ENCODE measurements at places on chromosomes 11 and 22.

- DNase-seq, result no peak
Observed at GRCh38 chr11:37504060-37504611, 906.1 kb upstream of the RAG2 start.

DNA sequence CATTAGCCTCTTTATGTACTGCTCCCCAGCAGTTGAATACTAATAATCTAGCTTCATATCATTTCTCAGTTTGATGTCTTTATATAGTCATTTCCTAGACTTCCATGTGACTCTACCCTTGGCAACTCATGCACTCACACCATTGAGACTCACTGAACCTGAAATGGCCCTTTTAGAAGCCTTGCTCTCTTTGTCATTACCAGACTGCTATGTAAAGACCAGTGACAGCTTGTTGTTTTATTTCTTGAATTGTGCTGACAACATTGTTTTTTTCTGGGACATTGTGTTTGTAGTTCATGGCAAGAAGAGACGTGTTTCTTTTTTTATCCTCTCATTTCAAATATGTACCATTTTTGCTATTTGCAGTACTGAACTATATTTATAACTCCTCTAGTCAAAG lies 256.5 kb downstream of the CNTN5 start:
- DNase-seq, result no peak

DNA sequence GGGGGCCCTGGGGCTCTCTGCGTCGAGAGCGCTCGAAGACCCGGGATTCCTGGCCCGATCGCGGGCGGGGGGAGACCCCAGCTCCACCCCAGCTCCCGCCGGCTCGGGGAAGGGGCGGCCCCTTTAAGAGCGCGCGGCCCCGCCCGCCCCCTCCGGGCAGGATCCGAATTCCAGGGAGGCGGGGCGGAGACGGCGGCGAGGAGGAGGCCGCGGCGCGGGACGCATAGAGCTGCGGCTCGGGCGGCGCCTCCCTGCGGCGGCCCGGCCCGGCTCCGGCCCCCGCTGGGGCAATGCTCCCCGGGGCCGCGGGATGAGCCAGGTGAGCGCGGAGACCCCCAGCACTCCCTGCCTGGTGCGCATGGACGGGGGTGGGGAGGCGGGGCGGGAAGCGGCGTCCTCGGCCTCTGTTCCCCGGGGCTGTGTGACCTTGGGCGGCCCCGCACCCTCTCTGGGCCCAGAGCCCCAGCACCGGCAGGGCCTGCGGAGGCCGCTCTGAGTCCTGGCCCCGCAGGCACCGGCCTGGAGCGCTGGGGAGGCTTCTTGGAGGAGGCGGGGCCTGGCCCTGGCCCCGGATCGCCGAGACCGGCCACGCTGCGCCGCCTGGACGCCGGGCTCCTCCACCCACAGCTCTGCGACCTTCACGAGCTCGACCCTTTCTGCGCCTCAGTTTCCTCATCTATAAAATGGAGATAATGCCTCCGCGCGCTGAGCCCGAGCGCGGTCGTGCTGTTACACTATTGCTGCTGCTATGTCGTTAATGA lies 565 bp downstream of the GAS2L1 start:
- DNase-seq, result no peak

GRCh38 chr11:123188508-123189165 lies 6.4 kb downstream of the CLMP start:
- DNase-seq, result no peak

GRCh38 chr22:19357270-19358105 lies 66.0 kb upstream of the CLTCL1 start:
- no peak for DNase-seq

GRCh38 chr11:27864091-27864491 lies 163.8 kb upstream of the BDNF start:
- no peak for DNase-seq

- DNase-seq, result no peak
Observed at GRCh38 chr11:102733232-102733875, 8.6 kb upstream of the MMP8 start.

DNA sequence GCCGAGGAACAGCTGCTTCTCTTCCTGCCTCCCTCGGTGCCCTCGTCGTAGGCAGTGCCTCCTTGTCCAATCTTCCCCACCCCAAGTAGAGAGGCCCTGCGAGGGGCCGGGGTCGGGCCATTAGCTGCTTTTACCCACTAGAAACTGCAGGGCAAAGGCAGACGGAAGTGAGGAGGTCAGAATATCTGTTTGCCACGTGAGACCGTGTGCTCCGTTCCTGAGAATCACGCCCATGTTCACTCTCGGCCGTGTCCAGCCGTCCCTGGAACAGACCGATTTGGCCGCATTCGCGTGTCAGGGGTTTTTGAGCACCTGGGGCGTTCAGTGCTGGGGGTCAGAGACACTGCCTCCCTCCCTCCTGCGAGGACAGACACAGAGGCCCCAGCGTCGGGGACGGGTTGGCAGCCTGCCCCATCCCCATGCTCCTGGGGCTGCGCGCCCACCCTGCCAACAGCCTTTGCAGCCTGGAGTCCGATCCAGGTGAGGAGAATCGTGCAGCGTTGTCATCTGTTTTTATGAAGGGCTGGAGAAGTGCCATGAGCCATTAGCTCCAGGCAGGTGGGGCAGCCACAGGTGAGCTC lies 982.2 kb downstream of the BRD1 start:
- DNase-seq, result no peak

- DNase-seq, result no peak
Observed at GRCh38 chr11:130779943-130780342, 136.3 kb downstream of the SNX19 start.

DNA sequence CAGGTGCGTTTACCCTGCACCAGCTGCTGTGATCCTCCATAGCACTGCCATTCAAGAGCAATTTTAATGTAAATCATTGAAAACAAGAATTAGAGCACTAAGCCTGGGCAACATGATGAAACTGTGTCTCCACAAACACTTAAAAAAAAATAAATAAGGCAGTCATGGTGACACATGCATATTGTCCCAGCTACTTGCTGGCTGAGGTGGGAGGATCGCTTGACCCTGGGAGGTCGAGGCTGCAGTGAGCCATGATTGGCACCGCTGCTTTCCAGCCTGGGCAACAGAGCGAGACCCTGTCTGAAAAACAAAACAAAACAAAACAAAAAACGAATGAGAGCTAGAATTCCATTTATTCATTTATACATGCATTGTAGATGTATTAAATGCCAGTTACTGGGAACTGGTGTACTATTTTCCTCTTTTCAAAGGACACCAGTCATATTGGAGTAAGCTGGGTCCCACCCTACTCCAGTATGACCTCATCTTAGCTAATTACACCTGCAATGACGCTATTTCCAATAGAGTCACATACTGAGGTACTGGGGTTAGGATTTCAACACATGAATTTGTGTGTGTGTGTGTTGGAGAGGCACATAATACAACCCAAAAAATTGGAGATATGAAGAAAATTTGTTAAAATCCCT lies 101.9 kb downstream of the MICAL2 start:
- DNase-seq, result no peak

GRCh38 chr11:6648501-6648900 lies 7.1 kb downstream of the DCHS1 start:
- DNase-seq, result no peak

- DNase-seq, result no peak
Observed at GRCh38 chr11:68340784-68341556, 28.6 kb downstream of the LRP5 start.

GRCh38 chr11:63502252-63502820 lies 3.5 kb upstream of the LGALS12 start:
- no peak for DNase-seq

GRCh38 chr11:125517116-125517770 lies 21.2 kb upstream of the FEZ1 start:
- no peak for DNase-seq

DNA sequence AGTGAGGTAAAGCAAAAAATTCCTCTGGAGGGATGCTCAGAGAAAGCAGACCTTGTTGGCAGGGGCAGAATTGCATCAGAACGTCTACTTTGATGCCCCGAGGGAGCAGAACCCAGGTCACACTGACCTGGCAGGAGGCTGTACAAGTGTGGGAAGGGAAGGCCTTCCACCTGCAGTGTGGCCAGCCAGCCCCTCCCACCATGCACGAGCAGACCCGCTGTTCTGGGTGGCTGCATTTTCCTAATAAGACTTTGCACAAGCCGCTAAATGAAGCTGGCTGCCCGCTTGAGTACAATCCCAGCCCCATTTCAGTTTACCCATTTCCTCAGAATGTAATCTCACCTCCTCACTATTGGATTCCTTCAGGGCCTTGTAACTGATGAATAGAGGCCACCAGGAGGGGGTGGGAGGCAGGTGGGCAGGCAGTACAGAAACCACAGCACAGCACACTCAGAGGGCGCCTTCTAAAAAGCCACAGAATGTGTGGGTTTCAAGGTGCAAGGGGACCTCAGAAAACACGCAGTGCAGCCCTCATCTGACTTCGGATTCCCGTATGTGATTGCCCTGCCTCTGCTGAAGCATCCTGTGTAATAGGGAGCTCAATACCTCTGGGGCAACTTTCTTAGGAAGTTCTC lies 316.6 kb downstream of the OPCML start:
- DNase-seq, result no peak

- peak; percentile 75 for DNase-seq
Observed at GRCh38 chr22:20130731-20131596, 640 bp upstream of the ZDHHC8 start.

DNA sequence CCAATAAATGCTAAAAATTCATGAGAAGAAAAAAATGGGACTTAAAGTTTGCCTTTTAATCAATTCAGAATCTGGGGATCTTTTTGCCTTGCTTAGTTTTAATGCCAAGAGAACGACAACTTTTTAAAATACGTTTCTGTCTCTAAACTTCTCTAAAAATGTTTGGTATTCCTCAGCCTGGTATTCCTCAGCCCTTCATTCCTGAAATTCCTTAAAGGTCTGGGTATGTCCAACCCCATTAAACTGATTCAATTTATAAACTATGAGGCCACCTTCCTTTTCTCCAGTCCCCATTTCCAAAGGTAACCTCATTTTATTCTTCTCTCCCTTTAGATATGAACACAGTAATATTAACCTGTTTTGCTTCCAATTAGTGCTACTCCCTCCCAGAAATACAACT lies 16.6 kb downstream of the POLA2 start:
- no peak for DNase-seq

DNA sequence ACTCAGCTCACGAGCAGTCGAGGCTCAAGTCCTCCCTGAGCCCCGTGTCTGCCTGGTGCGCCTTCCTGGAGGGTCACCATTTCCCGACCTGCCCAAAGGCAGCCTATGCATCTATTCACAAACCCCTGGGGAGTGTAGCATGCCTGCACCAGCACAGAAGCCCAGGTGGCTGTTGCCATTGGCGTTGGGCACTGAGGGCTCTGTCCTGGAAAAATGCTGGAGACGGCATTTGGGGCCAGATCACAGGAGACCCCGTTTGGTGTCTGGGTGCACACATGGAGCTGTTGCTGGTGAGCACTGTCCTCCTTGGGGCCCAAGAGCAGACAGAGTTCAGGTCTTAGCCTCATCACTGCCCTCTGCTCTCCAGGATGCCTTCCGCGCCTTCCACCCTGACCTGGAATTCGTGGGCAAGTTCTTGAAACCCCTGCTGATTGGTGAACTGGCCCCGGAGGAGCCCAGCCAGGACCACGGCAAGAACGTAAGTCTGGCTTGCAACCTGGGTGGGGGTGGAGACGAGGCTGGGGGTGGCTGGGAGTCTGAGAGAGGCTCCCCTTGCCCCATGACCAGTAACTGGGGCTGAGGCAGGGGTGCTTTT lies 9.4 kb downstream of the FADS2 start:
- DNase-seq, result no peak

DNA sequence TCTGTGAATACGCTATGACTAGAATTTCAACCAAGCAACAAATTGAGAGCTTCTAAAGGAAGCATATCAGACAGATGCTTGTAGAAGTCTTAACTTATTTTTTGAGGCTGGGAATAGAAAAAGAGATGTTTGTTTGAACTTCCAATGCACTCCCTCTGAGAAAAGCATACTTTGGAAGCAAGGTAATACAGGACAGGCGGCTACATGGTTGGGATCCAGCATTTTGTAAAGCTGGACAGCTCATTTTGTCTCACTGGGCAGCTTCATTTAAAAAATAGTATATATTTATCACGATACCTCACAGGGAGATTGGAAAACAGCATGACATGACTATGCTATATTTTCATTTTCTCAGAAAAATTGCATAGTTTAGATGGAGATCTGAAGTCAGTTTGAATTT lies 821.3 kb upstream of the API5 start:
- no peak for DNase-seq

GRCh38 chr11:119206511-119207414 lies 624 bp downstream of the CBL start:
- DNase-seq, result peak; percentile 33

GRCh38 chr11:111697933-111698371 lies 68.2 kb downstream of the PPP2R1B start:
- no peak for DNase-seq

- no peak for DNase-seq
Observed at GRCh38 chr11:68992743-68993255, 12.0 kb upstream of the MRGPRD start.

- DNase-seq, result no peak
Observed at GRCh38 chr22:35971456-35972119, 57.0 kb downstream of the RBFOX2 start.

DNA sequence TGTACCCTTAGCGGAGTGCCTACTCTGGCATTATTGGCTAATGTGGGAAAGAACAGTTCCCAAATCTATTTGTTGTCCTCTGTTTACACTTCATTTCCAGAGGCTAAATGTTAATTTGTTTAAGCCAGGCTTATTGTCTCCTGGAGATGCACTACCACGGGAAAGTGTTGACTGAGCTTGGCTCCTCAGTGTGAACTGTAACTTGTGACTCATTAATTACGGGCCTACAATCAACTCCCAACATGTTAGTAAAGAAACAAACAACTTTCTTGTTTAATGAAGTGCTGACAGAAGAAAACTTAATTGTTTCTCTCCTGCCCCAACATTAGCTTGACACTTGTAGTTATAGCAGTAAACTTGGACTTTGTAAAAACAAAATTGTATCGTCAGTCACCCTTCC lies 130.4 kb downstream of the ATXN10 start:
- DNase-seq, result no peak

DNA sequence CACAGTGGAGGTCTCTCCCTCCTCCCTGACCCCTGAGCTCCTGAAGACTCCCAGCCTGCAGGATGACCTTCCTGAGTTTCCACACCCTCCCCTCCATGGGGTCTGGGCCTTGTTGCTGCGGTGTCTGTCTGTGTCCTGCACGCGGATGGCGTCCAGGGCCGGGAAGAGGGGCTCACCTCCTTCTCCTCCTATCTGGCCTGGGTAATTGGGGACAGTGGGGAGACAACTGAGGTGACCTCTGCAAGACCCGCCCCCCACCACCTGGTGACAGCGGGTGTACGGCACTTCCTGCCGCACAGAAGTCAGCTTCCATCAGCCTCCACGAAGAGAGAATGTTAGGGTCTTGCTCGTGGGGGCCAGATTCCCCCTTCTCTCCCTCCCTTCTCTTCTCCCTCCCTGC lies 31.7 kb downstream of the LINC01488 start:
- no peak for DNase-seq

- no peak for DNase-seq
Observed at GRCh38 chr11:106958517-106959248, 59.6 kb downstream of the GUCY1A2 start.

GRCh38 chr11:27930946-27931345 lies 177.0 kb downstream of the KIF18A start:
- DNase-seq, result no peak

DNA sequence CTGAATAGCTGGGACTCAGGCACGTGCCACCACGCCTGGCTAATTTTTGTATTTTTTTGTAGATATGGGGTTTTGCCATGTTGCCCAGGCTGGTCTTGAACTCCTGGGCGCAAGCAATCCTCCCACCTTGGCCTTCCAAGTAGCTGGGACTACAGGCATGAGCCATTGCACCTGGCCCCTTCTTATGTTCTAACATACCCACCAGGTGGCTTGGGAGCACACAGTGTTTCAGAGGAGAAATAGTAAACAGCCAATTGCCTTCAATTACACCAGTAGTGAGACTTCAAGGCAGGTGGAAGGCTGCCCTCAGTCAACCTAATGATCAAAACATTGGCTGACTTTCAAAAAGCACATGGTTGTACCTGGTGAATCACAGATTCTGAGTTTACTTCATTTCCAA lies 167.2 kb downstream of the SWAP70 start:
- no peak for DNase-seq
